ENCODE measurements at places on chromosomes 12 and 14.
A peak's percentile ranks its signal among the peaks of the same experiment; 100 is the strongest.

DNA sequence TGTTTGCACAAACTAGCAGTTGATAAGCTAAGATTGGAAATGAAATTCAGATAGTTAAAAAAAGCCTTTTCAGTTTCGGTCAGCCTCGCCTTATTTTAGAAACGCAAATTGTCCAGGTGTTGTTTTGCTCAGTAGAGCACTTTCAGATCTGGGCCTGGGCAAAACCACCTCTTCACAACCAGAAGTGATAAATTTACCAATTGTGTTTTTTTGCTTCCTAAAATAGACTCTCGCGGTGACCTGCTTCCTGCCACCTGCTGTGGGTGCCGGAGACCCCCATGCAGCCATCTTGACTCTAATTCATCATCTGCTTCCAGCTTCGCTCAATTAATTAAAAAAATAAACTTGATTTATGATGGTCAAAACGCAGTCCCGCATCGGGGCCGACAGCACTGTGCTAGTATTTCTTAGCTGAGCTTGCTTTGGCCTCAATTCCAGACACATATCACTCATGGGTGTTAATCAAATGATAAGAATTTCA, 335.6 kb downstream of the TMEM121 start:
- DNase-seq, result no peak

DNA sequence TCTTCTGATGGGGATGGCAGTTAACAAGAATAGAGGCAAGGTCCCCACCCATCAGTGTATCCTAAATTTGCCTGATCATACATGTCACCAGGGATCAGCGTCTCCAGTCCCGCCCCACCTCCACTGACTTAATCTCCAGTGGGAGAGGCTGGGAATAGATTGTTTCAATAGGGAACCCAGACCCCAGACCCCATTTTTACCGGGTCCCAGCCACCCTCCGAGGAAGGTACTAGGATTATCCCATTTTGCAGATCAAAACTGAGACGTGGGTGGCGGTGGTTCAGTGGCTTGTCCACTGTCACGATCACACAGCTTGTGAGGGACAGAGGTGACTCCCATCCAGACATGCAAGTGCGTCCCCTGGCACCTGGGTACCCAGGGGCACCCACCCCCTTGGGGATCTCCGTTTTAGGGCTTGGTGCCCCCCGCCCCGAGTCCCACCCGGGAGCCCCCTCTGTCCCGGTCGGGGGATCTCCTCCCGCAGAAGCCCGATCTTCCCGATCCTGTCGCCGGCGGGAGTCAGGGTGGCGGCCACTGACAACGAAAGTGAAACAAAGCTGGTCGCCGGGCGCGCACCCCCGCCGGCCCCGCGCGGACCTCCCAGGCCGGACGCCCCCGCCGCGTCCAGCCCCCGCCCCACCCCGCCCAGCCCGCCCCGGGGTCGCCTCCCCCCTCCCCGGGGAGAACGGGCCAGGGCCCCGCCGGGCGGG, 523 bp downstream of the WSB2 start:
- peak; percentile 49 for DNase-seq

DNA sequence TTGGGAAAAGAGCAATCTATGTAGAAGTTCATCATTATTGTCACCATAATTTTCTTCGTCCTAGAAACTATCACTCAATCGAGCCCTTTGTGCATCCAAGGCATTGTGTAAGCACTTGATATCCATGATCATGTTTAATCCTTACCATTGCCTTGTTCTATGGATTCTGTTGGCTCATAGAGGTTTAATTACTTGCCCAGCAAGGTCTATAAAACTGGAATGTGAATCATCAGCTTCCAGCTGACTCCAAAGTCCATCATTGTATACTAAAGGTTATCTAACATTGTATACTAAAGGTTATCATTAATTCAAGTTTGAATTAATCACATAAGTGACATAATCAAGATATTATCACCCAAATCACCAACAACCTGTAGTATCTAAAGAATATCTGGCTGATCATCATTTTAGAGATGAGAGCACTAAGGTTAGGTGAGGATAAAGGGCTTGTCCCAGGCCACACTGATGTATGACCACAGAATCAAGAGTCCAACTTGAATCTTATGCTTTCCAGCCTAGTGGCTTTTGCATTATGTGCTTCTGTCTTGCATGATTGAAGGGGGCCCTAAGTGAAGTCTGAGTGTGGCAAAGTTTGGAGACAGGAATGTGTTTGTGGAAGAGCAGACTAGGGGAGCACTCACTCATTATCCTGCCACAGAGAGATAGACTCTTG, 188.1 kb downstream of the ANO4 start:
- no peak for DNase-seq

DNA sequence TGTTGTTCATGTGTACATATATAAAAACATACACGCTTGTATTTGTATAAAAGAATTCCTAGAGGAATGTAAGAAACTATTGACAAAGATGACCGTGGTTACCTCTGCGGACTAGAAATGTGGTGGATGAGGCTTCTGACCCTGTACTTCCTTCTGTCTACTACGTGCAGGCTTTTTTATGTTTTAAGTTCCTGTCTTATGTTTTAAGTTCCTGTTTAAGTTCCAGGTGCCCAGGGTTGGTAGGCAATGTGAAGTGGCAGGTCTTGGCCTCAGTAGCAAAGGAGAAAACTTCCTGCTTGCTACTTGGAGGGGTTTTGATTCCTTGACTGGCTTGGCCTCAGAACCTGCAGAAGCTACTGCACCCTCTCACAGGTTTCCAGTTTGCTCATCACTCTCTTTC, 11.6 kb downstream of the POMT2 start:
- no peak for DNase-seq

DNA sequence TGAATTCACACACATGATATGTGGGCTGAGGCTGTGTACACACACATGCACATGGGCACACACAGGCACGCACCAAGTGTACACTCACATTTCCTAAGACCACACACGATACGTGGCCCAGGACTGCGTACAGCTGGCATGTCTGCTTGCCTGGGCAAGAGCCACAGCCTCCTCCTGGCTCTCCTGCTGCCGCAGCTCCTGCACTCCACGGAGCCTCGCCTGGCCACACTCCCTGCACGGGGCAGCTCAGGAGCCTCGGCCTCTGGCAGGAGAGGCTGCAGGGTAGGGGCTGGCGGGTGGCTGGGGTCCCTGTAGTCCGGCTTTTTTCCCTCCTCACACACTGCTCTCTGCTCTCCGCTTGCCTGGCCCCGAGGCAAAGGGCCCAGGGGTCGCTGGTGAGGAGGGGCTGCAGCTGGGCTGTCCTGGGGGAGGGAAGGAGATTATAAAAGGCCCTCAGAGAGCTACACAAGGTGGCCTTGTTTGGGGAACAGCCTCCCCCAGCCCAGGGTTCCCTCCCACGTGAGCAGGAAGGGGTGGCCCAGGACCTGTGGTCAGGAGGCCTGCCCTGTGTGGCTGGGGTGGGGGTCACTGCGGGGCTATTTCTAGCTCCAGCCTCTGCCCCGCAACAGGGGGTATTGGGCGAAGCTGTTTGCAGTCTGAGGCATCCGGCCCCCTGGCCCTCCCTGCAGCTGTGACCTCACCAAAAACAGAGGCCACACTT, 89.0 kb upstream of the SFSWAP start:
- no peak for DNase-seq

DNA sequence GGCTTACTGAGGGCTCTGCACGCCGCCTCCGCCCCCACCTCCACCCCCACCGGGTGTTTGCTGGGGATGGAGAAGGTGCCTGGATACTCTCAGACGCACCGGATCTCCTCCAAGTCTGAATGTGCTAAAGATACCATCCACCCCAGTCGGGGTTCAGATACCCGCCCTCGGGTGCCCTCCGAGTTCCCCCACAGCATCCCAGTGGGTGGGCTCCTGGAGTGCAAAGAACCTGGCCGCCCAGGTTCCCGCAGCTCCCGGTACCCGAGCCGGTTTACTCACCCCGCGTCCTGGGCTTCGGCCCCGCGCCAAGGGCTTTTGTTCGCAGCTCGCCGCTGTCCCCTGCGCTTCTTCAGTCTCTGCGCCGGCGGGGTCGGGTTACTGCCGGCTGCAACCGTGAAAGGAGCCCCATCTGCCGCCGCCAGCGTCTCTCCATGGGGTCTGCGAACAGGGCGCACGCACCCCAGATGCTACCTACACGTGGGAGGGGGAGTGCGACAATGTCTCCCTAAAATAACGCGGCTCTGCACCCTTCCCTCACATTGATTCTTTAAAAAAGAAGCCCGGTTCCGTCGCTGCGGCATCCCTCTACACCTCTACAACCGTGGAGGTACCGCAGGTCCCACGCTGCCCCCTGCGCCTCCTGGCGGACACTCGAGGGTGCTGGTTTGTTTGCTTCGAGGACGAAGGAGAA, at the start of gene CCDC177:
Gene CCDC177, minus strand, starts transcription at position 609 of the 691 bp plus-strand sequence. CDS start 1,249 bp downstream, outside the sequence.
- DNase-seq, result peak; percentile 98

GRCh38 chr14:83556065-83556464, 1973.9 kb upstream of the FLRT2 start:
- no peak for DNase-seq

DNA sequence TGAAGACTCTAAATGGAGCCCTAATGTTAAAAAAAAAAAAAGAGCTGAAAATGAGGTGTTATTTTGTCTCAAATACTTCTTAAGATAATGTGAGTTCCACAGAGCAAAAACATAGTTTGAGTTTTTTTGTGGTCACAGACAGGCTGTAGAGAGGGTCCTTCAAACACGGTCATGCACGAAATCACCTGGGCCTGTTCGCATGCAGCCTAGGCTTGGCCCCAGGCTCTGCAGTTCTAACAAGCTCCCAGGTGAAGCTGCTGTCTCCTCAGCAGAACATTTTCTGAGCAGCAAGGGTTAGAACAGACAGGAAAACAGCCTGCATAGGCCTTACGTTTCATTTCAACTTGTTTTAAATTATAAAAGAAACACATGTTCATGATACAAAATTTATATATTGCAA, 65.4 kb upstream of the TBPL2 start:
- no peak for DNase-seq

- no peak for DNase-seq
These were observed 234.3 kb downstream of the EFCAB11 start for GRCh38 chr14:89720076-89720687.

- no peak for DNase-seq
These were observed 32.8 kb downstream of the SH2B3 start for GRCh38 chr12:111438481-111438880.

- no peak for DNase-seq
These were observed 87.9 kb downstream of the DAD1 start for GRCh38 chr14:22500954-22501726.

GRCh38 chr14:66698503-66698902, 190.6 kb downstream of the GPHN start:
- no peak for DNase-seq

DNA sequence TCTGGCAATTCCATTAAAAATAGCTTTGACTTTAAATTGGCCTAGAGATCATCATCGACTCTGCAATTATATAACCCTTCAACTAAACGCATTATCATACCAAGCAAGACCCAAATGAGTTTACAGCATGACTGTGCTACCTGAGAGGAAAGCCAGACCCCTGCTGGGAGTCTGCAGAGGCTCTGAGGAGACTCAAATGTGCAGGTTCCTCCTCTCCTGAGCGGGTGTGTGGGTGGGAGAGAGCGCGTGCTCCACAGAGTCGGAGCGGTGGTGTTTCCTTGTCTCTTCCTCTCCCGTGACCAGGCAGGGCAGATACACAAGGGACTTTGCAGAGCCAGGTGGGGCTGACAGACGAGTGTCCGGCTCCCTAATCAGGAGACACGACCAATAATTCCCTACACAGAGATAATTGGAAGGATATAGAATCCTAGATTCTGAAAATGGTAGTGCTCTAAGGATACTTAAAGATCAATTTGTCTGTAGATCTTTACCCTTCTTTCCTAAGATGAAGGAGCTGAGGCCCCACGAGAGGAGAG, 74.1 kb downstream of the SLC8A3 start:
- no peak for DNase-seq

GRCh38 chr14:95332641-95333040, 12.9 kb upstream of the CLMN start:
- no peak for DNase-seq

GRCh38 chr12:19431407-19432308, 7.6 kb upstream of the AEBP2 start:
- DNase-seq, result no peak

- no peak for DNase-seq
These were observed 18.9 kb upstream of the C12orf71 start for GRCh38 chr12:27101290-27101689.

GRCh38 chr14:56268673-56269072, 150.5 kb downstream of the PELI2 start:
- no peak for DNase-seq

DNA sequence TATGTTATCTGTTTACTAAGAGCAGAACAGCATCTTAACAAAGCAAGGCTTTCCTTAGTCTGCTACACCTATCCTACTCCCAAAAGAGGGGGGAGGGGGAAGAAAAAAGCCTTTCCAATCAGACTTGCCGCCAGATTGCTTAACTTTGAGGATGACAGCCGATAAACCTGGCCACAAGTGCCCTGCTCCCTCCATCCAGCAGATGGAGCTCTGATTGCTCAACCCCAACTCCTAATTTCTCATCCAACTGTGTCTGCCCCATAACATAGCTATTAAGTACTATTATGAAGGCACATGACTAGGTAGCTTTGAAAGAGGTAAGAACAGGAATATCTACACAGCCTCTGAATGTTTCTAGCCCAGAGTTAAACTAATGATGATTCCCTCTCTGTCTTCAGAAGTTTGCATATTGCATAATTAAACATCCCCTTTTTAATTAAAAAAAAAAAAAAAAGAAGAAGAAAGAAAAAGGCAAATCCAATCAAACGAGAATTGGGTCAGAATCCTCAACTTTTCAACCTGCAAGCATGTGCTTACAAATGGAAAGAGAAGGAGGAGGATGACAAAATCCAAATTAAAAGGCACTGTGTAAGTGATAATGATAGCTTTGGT, 247.4 kb downstream of the GALC start:
- peak; percentile 59 for DNase-seq

- DNase-seq, result peak; percentile 94
These were observed 40.7 kb upstream of the MTERF2 start for GRCh38 chr12:107027636-107028053.

GRCh38 chr12:18139989-18140596, 50.1 kb upstream of the RERGL start:
- peak; percentile 41 for DNase-seq

DNA sequence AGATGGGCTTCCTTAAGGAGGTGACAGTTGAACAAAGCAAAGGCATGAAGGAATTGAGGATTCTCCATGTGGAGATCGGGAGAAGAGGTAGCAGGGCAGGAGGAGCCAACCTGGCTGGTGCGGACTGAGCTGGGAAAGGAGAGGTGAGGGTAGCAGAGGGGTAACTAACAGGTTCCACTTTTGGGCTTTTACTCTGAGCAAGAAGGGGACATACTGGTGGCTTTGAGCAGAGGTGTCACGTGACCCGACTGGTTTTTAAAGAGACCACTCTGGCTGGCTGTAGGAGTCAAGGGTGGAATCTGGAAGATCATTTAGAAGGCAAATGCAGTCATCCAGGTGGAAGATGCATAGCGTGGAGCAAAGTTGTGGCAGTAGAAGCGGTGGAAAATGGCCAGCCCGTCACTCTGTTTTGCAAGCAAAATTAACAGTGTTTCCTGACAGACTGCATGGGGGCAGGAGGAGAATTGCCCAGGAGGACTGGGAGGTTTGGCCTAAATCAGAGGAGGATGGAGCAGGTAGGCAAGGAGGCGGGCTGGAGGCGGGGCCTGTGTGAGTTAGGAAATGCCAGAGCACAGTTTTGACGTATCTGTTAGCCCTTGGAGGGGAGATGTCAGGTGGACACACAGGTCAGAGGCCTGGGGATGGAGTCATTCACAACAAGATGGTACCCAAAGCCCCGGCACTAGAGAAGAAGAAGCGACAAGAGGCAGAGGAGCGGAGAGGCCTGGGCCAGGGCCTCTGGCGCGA, 156.3 kb upstream of the FKBP4 start:
- DNase-seq, result no peak

GRCh38 chr14:25090716-25091454, 40.9 kb upstream of the STXBP6 start:
- no peak for DNase-seq
